ENCODE measurements at places on chromosomes 11 and 22. TPM values are rescaled to one million over a fixed set of nuclear protein-coding genes. Genes with fewer than 3 reads are reported as not detected.

Gene CDC42EP2
- 0.51 TPM for total RNA-seq

Gene OR5B2
- not detected for total RNA-seq

Gene LINC01488
- not detected for total RNA-seq

Gene KRTAP5-9
- total RNA-seq, result not detected

Gene PANX3
- total RNA-seq, result not detected

Gene ME3
- total RNA-seq, result 1.2 TPM

Gene SMTNL1
- total RNA-seq, result not detected

Gene CLMP
- total RNA-seq, result 0.31 TPM

All from activated naive CD8-positive, alpha-beta T cell treated with anti-CD3 and anti-CD28 coated beads, Interleukin-2, amount 10 ng/mL, durations not matched to agents 7 days and 5 days (primary cell).